ENCODE measurements at places on chromosomes 6 and 20.

- no peak for DNase-seq
- H3K27me3 ChIP-seq, result no peaks in the 10 kb centered on the region
- no peaks in the 10 kb centered on the region for H3K4me1 ChIP-seq
- no peak overlapping the region for H3K4me3 ChIP-seq
Measured at GRCh38 chr20:45727044-45727443, 4.9 kb downstream of the SPINT4 start.

- H3K4me1 ChIP-seq, result no peaks in the 10 kb centered on the region
- no peaks in the 10 kb centered on the region for H3K27me3 ChIP-seq
- H3K36me3 ChIP-seq, result no peaks in the 10 kb centered on the region
- no peak overlapping the region for H3K4me3 ChIP-seq
Measured at GRCh38 chr6:166855416-166855815, 100.9 kb downstream of the RNASET2 start.

DNA sequence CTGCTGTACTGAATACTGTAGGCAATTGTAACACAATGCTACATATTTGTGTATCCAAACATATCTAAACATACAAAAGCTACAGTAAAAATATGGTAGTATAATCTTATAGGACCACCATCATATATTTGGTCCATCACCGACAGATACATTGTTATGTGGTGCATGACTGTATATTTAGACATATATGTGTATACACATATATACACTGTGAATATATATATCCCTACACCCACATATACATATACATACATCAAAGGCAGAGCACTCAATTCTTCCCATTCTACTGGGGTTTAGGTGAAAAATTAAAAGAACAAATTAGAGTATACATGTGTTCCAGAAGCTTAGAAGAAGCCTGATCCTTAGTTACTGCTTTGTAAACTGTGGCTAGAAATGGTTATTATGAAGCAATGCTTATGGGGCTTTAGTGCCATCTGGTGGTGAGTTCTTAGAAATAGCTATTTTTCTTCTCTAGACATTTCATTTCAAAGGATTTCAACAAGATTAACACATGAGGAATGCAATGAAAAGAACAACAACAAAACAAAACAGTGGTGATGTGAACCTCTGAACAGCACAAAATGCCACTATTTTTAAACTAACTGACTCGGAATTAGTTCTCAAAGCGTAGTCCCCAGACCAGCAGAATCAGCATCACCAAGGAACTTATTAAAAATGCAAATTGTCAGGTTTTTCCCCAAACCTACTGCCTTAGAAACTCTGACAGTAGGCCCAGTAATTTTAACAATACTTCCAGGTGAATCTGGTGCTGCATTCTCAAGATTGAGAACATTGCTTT lies 38.0 kb downstream of the PKHD1 start:
- no peaks in the 10 kb centered on the region for H3K27me3 ChIP-seq
- H3K27ac ChIP-seq, result no peak overlapping the region
- DNase-seq, result no peak

GRCh38 chr6:83597511-83597910 lies 85.2 kb downstream of the PRSS35 start:
- no peak overlapping the region for H3K27ac ChIP-seq
- no peaks in the 10 kb centered on the region for H3K27me3 ChIP-seq
- H3K4me1 ChIP-seq, result no peaks in the 10 kb centered on the region
- DNase-seq, result no peak
- no peak overlapping the region for H3K4me3 ChIP-seq
- H3K36me3 ChIP-seq, result no peaks in the 10 kb centered on the region

DNA sequence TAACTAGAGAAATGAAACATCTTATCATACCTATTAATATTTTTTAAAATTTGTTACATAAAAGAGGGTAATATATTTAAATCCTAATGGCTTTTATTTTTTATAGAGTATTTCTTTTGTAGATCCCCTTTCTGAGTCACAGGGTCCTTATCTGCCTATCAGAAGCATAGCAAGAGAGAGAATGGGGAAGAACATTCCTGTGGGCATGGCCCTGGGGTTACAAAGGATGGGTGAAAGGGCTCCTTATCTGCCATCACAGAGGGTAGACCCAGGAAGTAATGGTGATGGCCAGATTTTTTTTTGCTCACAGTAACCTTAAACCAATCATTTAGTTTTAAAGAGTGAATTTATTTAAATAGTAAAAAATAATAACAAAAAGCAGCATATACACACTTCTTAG lies 582.1 kb upstream of the HTR1E start:
- no peak for DNase-seq
- H3K4me1 ChIP-seq, result no peaks in the 10 kb centered on the region
- H3K4me3 ChIP-seq, result no peak overlapping the region
- H3K27ac ChIP-seq, result no peak overlapping the region

All from breast epithelium (tissue), 4 donors.